ENCODE measurements at places on chromosomes 2 and 18.
A peak's percentile ranks its signal among the peaks of the same experiment; 100 is the strongest.

DNA sequence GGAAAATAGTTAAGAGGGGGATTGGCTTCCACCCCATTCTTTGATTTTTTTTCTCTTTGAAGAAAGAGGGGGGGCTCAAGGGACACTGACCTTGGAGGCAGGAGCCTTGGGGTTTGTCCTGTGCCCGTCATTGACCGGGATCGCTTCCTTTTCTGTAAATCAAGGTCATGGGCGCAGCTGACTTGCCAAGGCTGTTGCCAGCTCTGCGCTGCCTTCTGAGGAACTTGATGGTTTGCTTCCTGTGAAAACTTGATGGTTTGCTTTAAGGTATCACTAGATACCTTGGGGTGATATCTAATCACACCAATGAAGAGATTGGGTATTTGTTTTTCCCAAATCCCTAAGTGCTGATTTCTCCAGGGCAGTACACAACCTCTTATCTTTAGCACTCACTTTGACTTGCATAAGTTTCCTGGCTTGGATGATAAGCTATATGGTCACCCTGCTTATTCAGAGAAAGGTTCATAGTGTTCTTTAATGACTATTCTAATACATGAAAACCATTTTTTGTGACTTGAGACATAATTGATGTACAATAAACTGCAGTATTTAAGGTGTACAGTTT is 56.0 kb downstream of the DGKD start:
- no peak for DNase-seq

GRCh38 chr18:31206787-31207381 is 44.2 kb upstream of the DSC1 start:
- peak; percentile 74 for DNase-seq

GRCh38 chr2:179106676-179107428 is 56.9 kb upstream of the CCDC141 start:
- peak; percentile 43 for DNase-seq

DNA sequence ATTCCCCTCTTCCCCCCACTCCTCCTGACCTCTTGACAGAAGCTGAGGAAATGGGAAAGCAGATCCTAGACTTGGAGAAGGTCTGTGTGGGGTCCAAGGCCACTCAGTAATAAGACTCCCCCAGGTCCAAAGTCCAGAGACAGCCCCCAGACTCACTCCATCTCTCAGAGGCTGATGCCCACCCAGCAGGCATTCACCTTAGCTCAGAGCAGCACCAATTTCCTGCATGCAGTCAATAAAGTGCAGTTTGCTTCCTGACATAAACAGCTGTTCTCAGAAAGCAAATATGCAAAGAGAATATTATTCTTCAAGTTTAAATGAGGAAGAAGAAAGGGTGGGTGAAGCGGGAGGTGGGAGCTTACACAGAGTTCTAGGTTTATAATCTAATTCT is 84.1 kb upstream of the RTN4 start:
- DNase-seq, result peak; percentile 30

DNA sequence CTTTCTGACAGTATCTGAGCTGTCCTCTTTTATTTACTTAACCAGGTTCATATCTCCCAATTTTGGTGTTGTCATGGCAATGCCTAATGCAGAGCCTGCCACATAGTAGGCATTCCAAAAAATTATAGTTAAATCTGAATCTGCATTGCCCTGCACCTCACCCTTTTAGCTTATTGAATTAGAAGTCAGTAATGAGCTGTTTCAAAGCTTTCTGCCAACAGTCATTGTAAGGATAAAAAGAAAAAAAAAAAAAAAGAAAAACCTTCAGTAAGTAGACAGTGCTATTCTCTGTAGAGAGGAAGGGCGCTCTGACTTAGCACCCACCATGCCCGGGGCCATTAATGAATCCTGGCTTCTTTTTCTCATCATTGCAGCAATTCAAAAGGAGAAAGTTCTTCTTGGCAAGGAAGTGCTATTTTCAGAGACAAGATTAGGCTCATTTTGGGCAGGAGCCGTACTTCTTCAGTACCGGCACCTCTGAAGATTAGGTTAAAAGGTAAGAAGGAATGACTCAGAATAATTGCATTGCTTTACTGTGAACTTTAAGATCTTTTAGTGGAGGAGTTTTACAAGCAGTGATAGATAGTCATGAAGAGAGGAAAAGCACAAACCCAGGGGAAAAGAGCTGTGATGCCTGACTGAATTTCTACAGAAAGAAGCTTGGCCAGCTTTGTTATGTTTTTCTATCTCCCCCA is 2041.2 kb upstream of the PIK3C3 start:
- no peak for DNase-seq

GRCh38 chr2:150911766-150912280 is 349.8 kb downstream of the RBM43 start:
- DNase-seq, result no peak

- DNase-seq, result no peak
Observed at GRCh38 chr2:46009772-46010171, 287.4 kb upstream of the EPAS1 start.

DNA sequence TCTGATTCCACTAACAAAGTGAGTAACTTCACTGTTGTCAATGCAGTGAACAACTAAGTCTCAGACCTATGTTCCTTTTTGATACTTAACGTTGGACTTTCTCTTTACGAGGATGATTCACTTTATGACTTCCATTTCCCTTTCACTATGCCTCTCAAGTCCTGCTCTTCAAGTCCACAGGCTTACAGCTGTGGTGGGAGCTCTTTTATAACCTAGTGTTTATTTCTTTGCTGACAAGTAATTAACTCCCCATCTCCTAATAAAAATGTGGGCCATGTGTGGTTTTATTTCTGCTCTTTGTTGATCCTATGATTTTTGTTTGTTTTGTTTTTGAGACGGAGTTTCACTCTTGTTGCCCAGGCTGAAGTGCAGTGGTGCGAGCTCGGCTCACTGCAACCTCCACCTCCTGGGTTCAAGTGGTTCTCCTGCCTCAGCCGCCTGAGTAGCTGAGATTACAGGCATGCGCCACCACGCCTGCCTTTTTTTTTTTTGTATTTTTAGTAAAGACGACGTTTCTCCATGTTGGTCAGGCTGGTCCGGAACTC is 142.1 kb downstream of the USP34 start:
- no peak for DNase-seq

DNA sequence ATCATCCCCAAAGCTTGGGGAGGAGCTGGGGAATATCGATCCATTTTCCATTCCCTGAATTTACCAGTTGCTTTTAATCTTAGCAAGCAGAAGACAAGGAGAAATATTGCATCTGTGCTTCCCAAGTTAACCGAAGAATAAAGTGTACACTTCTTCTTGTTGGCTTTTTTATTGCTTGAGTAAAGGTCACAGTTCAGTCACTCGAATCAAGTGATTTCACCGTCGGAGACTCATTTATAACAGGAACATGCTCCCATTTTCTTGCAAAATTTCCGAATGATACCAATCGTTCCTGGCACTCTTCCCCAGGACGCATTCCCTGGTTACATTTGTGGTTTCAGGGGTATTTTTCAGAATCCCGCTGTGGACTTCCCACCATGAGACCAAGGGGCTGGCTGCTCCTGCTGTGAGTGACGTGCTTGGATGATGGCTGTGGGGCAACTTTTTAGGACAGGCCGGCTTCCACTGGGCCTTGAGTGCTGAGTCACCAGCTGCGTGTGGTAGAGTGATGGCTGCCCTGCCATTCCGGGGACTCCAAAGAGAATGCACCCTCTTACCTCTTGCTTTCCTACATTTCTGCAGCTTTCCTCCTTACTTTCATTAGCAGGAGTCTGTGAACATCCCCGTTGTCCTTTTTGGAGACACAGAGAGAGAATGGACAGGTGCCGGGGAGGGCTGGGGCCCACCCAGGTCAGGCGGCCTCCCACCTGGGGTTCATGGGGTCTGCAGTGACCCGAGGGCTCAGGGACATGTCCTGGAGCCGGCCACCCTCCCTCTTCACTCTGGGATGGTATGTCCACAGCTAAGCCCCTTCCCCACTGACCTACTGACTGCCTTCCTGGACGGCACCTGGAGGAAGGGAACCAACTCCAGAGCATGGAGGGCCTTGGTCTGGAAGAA is 60.7 kb upstream of the HDAC4 start:
- no peak for DNase-seq

DNA sequence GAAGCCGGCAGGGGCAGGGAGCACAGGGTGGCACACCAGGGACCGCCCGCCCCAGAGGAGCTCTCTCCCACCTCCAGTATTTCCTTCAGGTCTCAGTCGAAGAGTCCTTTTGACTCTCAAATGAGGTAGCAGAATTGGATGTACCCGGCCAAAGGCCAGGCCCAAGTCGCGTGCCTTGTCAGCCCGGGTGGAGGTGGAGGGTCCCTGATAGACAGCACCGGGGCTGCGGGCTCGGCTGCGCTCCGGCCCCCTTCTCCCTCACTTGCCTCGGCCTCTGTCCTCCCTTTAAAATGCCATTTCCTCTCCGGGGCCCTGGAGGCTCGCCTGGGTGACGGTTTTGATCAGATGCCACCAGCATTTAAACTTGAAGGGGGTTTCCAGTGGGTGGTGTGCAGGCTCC is 198.9 kb upstream of the SOX11 start:
- no peak for DNase-seq

DNA sequence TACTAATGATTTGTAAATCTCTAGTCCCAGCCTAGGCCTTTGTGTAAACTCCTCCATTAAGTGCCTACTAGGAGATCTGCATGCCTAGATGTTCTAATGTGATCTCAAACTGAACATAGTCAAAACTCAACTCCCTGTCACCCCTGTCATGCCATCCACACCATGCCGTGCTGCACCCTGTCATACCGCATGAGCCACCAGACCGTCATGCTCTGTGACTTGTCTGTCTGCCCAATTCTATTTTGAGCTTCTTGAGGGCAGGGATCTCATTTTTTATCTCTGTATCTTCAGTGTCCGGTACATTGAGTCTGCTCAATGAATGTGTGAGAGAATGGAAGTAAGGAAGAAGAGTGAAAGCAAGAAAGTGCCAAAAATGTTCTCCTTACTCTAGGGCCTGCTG is 35.5 kb downstream of the GREB1L start:
- no peak for DNase-seq

DNA sequence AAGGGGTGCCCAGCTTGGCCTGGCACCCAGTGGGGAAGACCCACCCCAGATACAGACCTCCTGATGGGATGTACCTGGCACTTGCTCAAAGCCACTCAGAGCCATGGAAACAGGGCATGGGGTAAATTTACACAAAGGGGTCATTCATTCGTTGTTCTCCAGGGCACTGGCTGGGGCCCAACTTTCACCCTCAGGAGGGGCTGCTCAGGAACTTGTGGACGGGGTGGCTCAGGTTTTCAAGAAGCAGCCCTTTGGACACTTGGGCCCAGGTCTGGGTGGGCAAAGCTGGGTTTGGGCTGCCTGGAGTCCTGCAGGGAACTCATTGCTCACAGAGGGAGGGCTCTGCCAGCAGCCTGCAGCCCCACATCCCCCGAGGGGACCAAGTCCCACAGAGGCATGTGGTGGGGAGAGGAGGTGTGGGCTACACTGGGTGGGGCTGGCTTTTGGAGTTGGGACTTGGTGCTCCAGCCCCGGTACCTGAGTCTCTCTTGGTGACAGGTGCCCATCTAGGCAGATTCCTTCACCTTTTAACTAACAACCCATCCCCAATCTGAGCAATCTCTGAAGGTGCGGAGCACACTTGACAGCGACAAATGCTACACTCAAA is 172.3 kb downstream of the CELF4 start:
- DNase-seq, result no peak

- DNase-seq, result no peak
Observed at GRCh38 chr18:39215920-39216319, 1650.3 kb upstream of the CELF4 start.

- no peak for DNase-seq
Observed at GRCh38 chr2:165013944-165014619, 58.8 kb upstream of the SLC38A11 start.

Data from GM06990 (cell line).